Activated CD4-positive, alpha-beta T cell treated with anti-CD3 and anti-CD28 coated beads, Interleukin-2, amount 10 ng/mL, durations not matched to agents 24 days and 14 days (primary cell): ENCODE measurements at places on chromosomes 3 and 15.

DNA sequence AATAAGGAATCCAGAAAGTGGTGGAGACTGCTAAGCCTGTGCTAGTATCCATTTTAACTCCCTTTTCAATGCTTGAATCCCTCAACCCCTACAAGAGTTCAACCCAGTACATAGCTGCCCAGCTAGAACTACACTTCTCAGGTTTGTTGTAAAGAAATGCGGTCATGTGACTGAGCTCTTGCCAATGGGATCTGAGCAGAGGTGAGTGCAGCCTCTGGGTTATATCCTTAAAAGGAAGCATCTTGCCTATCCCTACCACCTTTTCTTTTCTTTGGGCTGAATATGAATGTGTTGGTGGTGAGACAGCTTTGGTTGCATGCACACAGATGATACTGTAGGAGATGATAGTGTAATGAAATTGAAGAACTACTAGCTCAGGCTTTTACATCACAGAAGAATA lies 139.7 kb downstream of the CADPS start:
- DNase-seq, result no peak

DNA sequence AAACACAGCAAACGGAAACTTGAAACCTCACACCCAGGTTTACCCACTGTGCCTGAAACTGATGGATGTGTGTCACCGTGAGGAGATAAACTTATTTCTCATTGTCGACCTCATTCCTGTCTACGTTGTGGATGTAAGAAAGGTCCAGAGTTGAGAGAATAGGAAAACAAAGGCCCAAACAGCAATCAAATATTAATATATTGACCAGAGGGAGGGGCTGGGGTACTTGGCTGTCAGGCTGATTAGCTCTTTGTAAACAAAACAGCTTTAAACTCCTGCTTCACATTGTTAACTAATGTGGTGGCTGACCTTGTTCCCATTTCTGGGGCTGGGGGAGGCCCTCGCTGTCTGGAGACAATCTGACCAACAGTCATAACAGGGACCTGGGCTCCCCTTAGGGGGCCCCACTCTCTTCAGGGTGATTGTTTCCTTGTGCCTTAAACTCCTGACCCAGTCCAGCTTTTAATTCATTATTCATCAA lies 937.6 kb downstream of the MCTP2 start:
- no peak for DNase-seq

DNA sequence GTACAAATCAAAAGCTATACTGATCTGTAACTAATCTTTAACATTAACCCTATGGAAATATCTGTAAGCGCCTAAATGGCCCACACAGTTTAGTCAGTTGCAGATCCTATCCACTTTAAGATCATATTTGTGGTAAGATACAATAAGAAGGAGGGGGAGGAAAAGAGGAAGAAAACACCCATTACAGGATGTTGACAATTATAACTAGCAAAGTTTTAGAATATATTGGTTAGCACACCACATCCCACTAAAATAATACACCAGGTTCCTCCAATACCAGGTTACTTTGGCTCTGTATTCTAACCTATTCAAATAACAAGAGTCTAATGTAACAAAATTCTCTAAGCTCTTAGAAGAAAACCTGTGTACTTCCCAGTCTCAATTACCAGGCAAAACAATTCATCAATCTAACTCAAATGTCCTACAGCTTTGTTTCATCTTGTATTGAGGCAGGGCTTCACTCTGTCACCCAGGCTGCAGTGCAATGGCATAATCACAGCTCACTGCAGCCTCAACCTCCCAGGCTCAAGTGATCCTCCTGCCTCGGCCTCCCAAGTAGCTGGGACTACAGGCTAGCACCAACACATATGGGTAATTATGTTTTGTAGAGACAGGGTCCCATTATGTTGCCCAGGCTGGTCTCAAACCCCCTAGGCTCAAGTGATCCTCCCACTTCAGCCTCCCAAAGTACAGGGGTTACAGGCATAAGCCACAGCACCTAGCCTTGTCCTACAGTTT lies 4.2 kb downstream of the SLC4A7 start:
- DNase-seq, result peak; percentile 60

DNA sequence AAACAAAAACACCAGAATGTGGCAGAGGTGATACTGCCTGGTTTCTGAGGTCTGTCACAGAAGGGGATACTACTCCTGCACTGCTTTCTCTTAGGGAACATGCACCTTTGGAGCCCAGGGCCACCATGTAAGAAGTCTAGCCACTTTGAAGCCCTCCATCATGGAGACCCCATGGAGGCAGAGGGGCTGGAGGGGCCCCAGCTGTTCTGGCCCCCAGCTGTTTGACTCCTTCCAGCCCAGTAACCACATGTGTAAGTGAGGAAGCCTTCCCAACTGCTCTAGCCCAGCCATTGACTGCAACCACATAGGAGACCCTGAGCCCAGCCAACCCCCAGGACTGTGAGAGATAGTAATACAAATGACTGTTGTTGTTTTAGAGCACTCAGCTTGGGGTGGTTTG lies 9.0 kb upstream of the IGDCC4 start:
- no peak for DNase-seq

DNA sequence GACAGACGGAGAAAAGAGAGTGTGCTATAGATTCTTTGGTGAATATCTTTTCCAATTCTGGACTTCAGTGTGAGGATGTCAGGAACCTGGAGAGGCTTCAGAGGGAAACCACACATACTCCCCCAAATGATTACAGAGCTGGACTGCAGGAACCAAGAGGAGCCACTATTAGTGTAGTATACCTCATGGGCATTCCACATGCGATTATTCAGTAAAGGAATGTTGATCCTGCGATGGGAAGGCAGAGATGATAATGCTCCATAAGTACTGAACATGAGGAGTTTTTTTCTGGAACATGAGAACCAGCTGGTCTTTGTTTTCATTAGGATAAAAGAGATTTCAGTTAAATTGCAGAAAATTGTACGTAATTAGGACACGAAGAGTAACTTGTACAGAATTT lies 18.7 kb downstream of the STARD9 start:
- no peak for DNase-seq

DNA sequence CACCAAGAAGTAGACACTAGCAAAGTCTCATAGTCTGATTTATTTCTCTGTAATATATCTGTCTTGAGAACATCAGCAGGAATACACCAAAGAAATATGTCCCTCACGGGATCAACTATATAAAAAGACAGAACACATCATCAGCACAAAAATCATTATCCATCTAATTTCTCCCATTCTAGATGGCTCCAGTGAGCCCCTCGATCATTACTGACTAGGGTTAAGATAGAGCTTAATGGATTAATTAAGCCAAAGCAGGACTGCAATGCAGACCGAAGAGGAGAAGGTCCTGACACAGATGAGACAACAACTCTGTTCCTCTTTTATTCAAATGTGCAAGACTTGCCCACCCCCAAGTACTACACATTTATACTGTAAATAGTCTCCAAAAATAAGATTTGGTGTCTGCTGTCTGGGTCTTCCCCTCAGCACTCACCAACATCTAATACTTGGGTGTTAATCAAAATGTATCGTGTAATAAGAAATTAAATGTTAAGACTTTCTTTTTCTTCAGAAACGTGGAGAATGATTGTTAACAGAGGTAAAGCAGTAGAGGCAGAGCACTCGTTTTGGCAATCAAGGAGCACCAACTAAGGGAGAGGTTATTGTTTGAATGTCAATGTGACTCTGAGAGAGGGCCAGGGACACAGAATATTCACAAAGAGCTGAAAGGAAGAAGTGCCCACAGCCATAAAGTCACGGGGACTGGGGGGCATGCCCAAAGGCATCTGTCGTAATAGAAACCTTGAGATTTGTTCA lies 133.6 kb downstream of the TIGIT start:
- no peak for DNase-seq

DNA sequence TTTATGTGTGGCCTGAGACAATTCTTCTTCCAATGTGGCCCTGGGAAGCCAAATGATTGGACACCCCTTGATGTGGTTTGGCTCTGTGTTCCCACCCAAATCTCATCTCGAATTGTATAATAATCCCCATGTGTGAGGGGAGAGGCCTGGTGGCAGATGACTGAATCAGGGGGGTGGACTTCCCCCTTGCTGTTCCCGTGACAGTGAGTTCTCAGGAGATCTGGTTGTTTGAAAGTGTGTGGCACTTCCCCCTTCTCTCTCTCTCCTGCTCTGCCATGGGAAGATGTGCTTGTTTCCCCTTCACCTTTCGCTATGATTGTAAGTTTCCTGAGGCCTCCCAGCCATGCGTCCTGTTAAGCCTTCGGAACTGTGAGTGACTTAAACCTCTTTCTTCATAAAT lies 60.1 kb upstream of the PARL start:
- DNase-seq, result no peak

GRCh38 chr15:101133181-101133460 lies 118.7 kb downstream of the CHSY1 start:
- no peak for DNase-seq

- no peak for DNase-seq
Measured at GRCh38 chr3:23741036-23741706, 64.6 kb upstream of the UBE2E1 start.

DNA sequence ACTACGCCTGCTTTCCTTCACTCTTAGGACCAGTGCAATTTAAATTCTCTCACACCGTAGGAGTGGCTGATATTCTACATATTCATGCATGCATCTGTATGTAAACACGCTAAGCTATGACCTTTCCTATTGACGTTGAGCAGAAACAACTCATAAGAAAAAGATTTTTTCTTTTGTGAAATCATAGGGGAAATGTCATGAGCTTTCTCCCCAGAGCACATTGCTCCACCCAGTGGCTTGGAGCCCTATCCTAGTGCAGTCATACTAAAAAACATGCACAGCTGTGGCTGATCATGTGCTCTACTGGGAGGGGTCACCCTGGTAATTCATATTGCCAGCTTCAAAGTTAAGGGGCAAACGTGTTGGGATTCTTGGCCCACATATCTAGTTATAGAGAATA lies 1.8 kb upstream of the MESD start:
- DNase-seq, result peak; percentile 83

GRCh38 chr15:46170326-46170725 lies 535.5 kb downstream of the SQOR start:
- no peak for DNase-seq

GRCh38 chr3:184907681-184908649 lies 96.0 kb downstream of the VPS8 start:
- no peak for DNase-seq

DNA sequence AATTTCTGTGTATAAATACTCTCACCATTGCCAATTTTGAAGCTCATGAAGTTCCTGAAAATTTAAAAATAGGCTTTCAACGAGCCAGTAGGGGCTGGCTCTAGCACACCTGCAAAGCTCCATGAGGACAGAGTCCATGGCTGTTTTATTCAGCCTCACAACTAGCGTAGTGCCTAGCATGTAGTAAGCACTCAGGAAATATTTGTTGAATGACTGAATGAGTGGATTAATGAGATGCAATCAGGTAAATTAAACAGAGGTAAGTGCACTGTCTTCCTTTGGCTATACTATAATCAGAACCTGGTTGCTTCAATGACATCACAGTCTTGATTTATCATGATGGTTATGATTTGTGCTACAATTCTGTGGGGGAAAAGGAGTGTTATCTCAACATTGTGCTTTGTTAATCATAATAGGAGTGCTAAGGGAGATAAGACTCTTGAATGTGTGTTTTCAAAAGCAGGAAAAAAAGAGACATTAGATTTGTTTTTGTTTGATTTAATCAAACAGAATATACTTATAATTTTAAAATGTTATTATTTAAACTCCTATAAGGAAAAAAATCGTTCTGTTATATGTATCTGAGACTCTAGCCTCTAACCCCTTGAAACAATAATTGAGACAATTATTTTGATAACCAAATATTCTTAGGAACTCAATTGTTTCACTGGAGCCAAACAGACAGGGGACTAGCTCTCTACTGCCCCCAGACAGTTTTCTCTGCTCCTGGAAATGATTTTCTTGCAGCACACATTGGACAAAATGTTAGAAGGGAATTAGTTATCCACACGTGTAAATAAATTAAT lies 171.7 kb upstream of the ATP11B start:
- DNase-seq, result no peak

- DNase-seq, result no peak
Measured at GRCh38 chr15:69568173-69569009, 115.8 kb downstream of the RPLP1 start.

DNA sequence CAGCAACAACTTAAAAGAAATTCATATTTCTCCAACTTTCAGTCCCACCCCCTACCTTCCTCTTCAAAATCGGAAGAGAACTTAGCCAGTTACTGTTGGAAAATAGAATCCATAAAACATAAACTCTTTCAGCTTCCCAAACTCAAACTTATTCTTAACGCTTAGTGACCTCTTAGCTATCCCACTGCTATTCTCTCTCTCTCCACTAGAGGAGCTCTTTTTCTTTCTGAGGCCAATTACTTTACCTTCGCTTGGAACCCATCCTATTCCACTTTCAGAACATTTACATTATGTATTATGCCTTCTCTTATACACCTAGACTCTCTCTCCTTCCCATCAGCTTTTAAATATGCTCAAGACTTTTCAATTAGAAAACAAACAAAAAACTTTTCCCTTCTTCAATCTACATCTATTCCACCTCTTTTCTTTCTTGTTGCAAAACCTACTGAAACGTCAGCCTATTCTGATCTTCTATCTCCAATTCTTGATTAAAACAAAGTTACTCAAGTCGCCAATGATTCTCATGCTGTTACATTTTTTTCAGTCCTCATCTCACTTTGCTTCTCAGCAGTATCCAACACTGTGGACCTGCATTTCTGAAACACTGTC lies 13.4 kb upstream of the GHSR start:
- DNase-seq, result no peak

DNA sequence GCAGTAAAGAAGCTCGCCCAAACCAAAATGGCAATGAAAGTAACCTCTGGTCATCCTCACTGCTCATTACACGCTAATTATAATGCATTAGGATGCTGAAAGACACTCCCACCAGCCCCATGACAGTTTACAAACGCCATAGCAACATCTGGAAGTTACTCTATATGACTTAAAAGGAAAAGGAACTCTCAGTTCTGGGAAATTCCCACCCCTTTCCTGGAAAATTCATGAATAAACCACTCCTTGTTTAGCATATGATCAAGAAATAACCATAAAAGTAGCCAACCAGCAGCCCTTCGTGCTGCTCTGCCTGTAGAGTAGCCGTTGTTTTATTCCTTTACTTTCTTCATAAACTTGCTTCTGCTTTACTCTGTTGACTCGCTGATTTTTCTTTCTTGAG lies 164.6 kb downstream of the SMAD6 start:
- DNase-seq, result no peak

DNA sequence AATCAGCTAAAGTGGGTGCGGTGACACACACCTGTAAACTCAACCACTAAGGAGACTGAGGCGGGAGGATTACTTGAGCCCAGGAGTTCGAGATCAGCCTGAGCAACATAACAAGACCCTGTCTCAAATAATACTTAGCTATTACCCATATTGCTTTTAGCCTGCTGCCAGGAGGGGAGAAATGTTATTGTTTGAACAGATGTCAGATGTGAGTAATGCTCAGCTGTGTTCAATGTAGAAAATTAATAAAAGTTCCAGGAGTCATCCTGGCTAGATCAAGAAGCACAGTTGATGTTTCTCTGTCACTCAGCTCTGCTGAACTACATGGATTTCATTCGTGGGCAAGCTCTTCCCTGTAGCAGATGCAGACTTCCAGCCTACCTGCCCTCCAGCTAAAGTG lies 22.2 kb downstream of the LSM3 start:
- no peak for DNase-seq

DNA sequence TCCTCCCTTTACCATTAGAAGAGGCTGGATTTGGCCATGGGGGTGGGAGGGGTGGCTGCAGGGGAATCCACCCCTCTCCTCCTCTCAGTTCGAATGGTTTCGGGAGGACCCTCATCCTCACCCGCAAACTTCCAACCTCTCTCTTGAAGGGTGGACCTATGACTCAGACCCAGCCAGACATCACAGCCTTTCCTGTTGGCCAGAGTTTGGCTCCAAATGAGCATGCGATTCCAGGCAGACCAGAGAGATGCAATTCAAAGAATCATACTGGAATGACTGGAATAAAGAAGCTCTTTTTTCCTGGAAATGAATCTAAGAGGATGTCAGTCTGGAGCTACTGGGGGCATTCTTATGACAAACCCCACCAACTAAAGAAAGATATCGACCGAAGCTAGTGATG lies 516.7 kb upstream of the MDFIC2 start:
- DNase-seq, result no peak
